Esophagus muscularis mucosa (tissue), 4 donors: ENCODE measurements at places on chromosomes 4 and X.

- DNase-seq, result no peak
These were observed 87.4 kb downstream of the EMCN start for GRCh38 chr4:100430451-100430850.

- DNase-seq, result no peak
These were observed 81.8 kb downstream of the FRYL start for GRCh38 chr4:48698029-48698971.

- DNase-seq, result no peak
These were observed 155.8 kb downstream of the NAA11 start for GRCh38 chr4:79170077-79170476.

DNA sequence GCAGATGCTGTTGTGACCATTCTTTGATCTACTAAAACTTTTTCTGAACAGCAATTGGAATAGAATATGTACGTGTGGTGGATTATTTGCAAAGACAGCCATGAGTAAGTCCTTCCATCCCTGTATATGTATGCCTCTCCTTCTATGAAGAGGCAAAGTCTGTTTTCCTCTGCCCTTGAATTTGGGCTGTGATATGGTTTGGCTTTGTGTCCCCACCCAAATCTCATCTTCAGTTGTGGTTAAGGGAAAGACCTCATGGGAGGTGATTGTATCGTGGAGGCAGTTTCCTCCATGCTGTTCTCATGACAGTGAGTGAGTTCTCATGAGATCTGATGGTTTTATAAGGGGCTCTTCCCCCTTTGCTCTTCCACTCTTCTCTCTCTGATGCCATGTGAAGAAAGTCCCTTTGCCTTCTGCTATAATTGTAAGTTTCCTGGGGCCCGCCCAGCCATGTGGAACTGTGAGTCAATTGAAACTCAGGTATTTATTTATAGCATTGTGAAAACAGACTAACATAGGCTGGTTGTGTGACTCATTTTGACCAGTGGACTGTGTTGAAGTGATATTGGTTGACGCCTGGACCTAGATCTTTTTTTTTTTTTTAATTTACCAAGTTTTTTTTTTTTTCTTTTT, 108.3 kb upstream of the CAMK2D start:
- DNase-seq, result no peak

GRCh38 chr4:71171592-71171991, 167.2 kb upstream of the SLC4A4 start:
- DNase-seq, result no peak

GRCh38 chr4:105014234-105014633, 132.4 kb upstream of the TET2 start:
- DNase-seq, result no peak

- no peak for DNase-seq
These were observed 93.6 kb downstream of the PPP2R2C start for GRCh38 chr4:6378493-6379445.

DNA sequence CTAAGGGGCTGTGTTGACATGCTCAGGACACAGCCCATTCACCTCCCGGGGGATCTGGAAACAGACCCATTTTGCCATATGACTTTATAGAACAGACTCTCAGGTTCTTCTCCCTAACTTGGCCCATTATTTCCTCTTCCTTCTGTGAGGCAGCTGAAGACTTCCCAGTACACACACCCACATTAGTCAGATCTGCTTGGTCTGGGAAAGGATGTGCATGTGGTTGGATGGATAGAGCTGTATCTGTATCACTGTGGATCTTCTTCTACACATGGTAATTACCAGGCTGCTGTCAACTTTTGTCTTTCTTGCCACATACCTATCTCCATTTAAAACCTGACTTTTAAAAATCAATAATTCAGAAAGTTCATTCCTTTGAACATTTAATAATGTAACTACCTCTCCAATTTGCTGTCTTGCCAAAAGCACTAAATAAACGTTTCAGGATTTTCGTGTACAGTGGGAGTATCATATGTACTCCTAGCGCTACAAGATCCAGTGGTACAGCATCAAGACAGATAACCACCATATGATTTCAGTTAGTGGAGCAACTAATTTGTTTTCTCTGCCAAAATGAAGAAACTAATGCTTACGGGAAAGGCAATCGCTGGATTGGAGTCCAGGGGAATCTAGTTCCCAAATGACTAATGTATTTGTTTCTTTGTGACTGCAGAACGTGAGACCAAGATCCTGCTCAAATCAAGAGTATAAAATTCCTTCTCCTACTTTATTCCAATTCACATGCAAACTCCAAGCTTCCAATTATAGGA, 134.1 kb upstream of the MAP3K15 start:
- no peak for DNase-seq

- no peak for DNase-seq
These were observed 120.0 kb upstream of the SHISA3 start for GRCh38 chr4:42277291-42277690.

GRCh38 chr4:3803946-3804345, 37.8 kb downstream of the ADRA2C start:
- no peak for DNase-seq

- DNase-seq, result no peak
These were observed 259.5 kb downstream of the RCHY1 start for GRCh38 chr4:75254745-75255144.

DNA sequence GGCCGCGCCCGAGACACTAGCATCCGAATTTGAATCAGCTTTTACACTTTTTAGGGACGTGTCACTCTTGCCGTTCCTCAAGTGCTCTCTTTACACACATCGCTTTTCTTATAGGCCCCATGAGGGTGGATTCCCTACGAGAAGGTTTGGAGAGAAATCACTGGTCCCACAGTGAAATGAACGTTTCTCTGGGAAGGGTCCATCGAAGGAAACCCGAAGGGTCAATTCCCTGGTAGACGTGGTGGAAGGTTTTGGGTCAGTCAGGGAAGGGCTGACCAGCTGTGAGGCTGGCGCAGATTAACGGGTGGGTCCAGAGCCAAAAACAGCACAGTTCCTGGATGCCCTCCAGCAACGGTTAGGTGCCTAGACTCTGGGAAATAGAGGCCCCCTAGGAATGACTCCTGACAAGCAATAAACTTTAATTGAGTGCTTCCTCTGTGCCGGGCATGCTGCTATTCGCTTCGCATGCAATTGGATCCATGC, 35.9 kb downstream of the ETDC start:
- no peak for DNase-seq

GRCh38 chr4:83831588-83831987, 295.7 kb downstream of the GPAT3 start:
- no peak for DNase-seq

- DNase-seq, result no peak
These were observed 50.2 kb downstream of the PRKG2 start for GRCh38 chr4:81164623-81165416.

- DNase-seq, result no peak
These were observed 363.9 kb downstream of the GASK1B start for GRCh38 chr4:157808796-157809383.

- DNase-seq, result no peak
These were observed 58.4 kb upstream of the COX18 start for GRCh38 chr4:73127839-73128453.

DNA sequence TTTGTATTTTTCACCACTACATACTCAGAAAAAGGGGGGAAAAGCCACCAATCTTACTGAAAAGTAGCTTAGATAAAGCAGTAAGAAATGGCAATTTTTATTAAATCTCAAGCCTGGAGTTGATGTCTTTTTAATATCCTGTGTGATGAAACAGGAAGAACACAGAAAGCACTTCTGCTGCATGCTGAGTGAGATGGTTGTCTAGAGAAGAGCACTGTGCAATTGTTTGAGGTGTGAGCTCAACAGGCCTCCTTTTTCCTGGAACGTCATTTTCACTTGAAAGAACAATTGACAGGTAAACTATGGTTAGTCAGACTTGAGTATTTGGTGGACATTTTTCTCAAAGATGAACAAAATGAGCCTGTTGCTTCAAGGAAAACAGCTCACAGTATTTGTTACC, 73.9 kb downstream of the RTL5 start:
- DNase-seq, result no peak

DNA sequence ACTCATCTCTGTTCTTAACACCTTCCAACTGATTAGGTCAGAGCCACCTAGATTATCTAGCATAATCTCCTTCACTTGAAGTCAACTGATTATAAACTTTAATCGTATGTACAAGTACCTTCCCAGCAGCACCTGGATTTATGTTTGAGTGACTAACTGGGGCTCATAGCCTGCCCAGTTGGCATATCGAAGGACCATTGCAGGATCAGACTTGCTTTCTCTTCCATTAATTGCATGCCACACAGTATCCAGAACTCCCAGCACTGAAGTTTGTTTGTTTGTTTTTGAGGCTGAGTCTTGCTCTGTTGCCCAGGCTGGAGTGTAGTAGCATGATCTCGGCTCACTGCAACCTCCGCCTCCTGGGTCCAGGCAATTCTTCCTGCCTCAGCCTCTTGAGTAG, 27.9 kb downstream of the GRK4 start:
- DNase-seq, result no peak
